GOT3 (cell line): ENCODE measurements at places on chromosomes 5 and 9.
A peak's percentile ranks its signal among the peaks of the same experiment; 100 is the strongest.

- no peak for DNase-seq
These were observed 1759.5 kb upstream of the C9orf72 start for GRCh38 chr9:29332789-29333188.

- no peak for DNase-seq
These were observed 7.7 kb upstream of the VAV2 start for GRCh38 chr9:133999851-134000265.

- DNase-seq, result no peak
These were observed 120.9 kb downstream of the NSG2 start for GRCh38 chr5:174166231-174167079.

GRCh38 chr5:140690376-140690932 lies 716 bp downstream of the HARS1 start:
- DNase-seq, result no peak

- DNase-seq, result no peak
These were observed 18.7 kb downstream of the CPLX2 start for GRCh38 chr5:175889910-175890684.

DNA sequence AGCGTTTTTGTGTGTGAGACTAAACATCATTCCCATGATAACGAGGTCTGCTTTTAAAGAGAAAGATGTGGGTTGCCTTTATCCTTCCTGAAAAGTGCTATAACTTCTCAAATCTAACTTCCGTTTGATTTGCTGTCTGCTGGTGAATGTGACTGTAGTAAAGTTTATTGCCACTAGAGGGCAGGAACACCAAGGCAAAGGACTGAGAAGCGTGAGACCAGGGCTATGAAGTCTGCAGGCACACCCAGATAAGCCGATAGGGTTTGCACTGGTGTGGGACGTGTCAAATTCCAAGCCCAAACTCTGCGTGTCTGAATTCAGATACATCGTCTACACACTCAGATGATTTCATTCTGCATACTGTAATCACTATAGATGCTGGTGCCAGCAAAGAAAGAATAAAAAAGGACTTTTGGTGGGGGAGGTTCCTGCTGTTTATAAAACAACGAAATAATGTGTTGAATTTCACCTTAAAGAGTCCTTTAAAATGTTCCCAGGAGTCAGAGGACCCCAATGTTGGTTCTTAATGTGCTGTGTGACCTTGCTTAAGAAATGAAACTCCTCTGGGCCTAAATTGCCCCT lies 87.2 kb downstream of the PTTG1 start:
- no peak for DNase-seq

DNA sequence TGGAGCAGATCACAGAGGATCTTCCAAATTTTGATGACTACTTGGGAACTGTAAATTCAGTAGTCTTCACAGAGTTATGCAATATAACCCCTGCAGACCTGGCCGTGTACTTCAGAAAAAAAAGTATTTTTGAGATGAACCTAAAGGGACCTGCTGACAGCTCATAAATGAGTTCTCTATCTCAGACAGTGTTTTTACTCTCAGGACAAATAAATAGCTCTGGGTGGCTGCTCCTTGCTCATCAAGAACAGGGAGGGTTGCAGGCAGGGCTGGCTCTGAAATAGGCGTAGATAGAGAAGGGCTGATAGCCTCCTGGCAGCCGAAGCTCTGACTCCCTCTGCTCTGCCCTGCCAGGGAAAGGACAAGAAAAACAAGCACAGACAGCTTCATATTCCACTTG lies 64.8 kb downstream of the PLAC8L1 start:
- no peak for DNase-seq

GRCh38 chr5:89934069-89934468 lies 475.5 kb downstream of the CETN3 start:
- no peak for DNase-seq

- peak; percentile 12 for DNase-seq
These were observed 171.3 kb downstream of the GDNF start for GRCh38 chr5:37668524-37669047.

DNA sequence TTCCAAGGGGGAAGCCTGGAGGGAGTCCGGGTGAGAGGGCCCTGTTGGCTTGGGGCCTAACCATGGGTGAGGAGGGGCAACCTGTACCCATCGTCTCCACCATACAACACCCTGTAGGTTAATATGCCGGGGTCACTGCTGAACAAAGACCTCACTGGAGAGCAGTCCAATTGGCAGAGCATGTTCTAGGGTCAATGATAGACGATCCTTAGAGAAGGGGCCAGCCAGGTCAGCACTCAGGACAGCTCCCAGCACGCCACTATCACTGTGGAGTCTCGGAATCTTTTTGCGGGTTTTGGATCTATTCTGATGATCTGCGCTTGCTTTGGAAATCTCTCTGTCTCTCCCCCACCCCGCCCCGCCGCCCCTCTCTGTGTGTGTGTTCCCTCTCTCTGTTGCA lies 218.4 kb upstream of the MVB12B start:
- DNase-seq, result no peak

DNA sequence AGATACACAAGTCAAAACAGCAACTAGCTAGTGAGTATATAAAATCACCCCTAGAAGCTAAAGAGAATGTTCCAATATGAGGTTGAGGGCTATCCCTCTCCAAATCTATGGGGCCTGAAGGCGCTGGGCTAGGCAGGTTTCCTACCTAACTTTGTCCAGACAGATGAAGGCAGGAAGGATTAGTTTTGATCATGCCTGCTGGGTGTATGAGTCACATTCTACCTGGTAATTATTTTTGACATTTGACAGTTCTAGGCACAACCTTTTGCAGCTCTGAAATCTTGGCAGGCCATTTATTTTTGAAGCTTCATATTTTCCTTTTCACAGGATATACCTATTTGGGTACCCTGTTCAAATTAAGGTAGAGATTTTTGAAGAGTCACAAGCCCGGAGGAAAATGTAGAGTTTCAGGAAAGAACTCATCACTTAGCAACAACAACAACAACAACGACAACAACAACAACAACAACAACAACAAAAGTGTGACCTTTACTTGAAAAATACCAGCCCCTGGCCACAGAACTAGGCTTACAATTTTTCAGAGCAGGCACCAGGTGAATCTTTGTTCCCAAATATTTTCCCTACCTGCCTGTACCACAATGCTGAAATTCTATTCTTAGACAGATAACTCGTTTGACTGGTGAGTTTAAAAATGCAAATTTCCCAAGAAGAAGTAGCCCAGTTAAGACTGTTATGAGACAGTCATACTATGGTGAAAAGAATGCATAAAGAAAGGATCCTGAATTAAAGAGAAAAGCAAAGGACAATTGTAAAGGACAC lies 175.5 kb upstream of the TUT7 start:
- no peak for DNase-seq

DNA sequence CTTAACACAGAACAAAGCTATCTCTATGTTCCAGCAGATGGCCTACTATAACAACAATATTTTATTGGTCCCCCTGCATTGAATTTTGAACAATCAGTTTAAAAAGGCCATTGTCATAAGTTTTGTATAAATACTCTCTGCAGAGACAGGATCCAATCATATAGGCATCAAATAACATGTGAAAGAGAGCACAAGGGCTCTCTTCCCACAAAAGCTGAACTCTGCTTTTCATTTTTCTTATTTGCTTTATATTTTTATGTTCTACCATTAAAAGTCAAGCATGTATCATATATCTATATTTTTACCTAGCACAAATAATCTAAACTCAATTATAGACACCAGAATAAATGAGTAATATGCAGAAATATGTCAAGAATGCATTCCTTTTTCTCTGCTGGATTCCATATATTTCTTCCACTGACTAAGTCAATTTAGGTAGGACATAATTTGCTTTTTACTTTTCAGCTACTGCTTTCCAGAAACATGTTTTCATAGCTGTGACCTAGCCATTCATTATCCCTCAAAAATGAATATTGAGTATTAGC lies 143.6 kb downstream of the CDH9 start:
- no peak for DNase-seq

GRCh38 chr5:152374711-152375275 lies 30.3 kb downstream of the NMUR2 start:
- DNase-seq, result no peak

- DNase-seq, result no peak
These were observed 246.8 kb upstream of the HAPLN1 start for GRCh38 chr5:83967417-83967816.

DNA sequence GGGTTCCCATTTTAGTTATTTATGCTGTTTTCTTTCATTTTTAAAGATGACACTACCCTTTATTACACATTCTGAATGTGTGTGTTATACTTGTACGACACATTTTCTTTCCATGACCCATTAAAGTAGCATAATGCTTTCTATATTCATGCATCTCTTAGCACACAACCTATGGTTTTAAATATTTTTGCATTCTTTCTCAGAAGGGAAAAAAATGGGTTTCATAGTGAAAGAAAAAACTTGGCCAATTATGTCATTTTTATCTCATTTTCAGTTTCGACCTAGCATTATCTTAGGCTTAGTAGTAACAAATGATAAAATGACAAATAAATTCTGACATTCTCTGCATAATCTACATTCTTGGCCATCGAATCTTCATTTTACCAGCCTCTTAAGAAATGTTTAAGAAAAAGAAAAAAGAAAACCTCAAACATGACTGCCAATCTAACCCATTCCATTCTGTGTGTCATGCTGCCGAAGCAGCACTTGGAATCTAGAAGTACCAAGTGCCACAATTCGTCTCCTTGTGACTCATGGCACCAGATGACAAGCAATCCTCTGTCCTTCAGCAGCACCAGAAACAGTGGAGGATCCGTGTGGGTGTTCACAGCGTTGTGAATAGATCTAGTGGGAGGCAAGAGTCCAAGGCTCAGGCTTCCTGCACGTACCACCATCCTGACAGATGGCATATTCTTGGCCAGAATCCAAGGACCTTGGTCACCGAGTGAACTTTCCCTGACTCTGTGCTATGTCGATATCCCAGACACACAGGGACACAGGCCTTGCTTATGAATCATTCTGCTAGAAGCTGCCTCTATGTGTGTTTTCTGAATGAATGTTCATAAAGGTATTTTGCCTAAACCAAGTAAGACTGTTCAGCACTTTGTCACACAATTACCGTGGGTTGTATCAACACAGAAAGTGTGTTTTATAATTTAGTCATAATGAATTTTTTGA lies 502.7 kb downstream of the NR2F1-AS1 start:
- peak; percentile 39 for DNase-seq

- DNase-seq, result no peak
These were observed 146.7 kb upstream of the EFNA5 start for GRCh38 chr5:107817436-107817835.

DNA sequence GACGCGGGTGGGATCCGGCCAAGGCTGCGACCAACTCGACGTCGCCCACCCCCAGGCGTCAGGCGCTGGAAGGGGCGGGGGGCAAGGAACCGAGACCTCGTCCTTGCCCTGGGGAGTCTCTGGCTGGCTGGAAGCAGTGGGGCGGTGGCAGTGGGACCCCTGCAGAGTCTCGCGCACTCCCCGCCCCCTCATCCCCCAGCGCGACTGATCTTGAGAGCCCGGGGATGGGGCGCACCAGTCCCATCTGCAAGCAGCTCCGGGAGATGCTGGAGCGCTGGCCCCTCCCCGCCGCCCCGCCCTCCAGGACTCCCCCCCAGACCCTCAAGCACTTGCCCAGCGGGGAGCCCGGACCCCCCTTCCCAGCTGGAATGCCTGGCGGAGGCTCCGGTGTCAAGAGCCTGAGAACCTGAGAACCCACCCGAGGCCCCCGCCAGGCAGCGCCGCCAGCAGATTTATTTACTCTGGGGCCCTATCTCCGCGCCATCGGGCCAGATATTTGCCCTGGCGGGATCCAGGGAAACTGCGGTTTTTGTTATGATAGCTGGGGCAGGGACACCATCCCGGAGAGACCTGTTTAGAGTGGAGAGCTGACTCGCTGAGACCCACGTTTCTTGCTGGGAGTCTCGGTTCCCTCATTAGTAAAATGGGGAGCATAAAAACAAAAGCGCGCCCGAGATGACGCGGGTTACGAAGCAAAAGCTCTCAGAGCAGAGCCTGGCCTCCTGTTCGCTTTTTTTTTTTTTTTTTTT lies 1.2 kb downstream of the PRRT1B start:
- no peak for DNase-seq

GRCh38 chr5:23445573-23445972 lies 61.8 kb upstream of the PRDM9 start:
- DNase-seq, result no peak

GRCh38 chr5:169875091-169875728 lies 105.1 kb downstream of the INSYN2B start:
- no peak for DNase-seq

DNA sequence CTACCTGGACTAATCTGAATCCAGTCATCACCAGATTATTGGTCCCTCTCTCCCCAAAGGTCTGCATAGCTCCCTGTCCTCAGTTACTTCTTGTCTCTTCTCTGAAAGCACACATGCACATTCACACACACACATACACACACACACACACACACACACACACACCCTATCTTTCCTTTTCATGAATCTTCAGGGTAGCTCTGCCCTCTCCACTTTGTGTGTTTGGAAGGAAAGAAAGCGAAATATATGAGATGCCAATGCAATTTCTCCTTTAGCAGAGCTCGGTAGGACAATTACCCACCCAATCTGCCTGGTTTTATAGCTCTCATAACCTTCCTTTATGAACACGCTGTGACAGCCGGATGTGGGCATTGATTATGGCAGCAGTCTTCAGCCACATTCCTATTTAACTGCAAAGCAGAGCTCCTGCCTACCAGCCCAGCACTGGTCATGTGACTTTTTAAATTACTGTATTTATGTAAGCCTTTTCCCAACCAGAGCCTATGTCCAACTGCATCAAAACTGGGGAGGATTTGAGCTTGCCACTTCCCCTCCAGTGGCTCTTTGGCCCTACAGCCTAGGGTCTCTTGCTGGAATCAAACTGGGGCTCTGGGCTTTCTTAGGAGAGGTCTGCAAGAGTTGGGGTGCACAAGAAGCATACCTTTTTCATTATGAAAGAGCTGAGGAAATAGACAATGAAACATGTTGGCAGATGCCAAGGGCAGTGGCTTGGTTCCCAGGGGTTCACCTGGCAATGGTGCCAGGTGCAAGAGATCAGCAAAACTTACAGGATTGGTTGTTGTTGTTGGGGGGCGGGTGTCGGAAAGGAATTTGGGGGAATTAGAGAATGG lies 20.8 kb upstream of the MATR3 start:
- no peak for DNase-seq

- no peak for DNase-seq
These were observed 227.3 kb upstream of the ITGA1 start for GRCh38 chr5:52560366-52560765.

DNA sequence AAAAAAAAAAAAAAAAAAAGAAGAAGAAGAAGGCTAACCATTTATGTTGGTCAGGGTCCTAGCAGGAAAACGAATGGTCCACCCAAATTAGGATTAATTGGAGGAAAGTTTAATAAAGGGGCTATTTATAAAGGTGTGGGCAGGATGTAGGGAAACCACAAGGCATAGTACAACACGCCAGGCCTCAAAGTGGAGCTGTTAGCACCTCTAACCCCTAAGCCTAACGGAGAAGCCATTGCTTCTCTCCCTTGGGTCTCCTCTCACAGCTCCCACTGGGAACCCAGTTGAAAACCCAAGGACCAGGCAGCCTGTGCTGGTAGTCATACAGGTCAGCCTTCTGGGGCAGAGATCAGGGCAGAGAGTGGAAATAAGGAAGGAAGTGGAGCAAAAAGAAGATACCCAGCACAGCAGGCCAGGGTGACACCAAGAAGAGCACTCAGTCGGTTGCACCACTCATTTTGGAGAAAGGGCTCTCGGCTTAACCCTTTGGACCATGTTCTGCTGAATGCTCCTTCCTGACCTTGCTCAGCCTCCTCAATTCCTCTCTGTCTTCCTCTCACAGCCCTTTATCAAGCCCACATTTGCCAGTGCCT lies 8.8 kb upstream of the GLIPR2 start:
- DNase-seq, result no peak

GRCh38 chr5:172870291-172870714 lies 36.3 kb downstream of the ERGIC1 start:
- no peak for DNase-seq
